Fibroblast of villous mesenchyme (primary cell): ENCODE measurements at places on chromosomes 6 and 20. TPM values are rescaled to one million over a fixed set of nuclear protein-coding genes. Genes with fewer than 3 reads are reported as not detected.

The ZNF318 gene
- 10.3 and 12.5 TPM in 2 replicates for total RNA-seq

The ENPP5 gene
- total RNA-seq, result 0.32 and 0.43 TPM in 2 replicates

The LCA5 gene
- 3.5 and 5.2 TPM in 2 replicates for total RNA-seq

The VGLL2 gene
- not detected in 2 replicates for total RNA-seq

The MAS1 gene
- total RNA-seq, result not detected in 2 replicates

The SOX18 gene
- under 0.01 TPM in 1 of 2 replicates, not detected in the other for total RNA-seq

The CDSN gene
- total RNA-seq, result not detected in 2 replicates
